ENCODE measurements at places on chromosomes 7 and 10.
A peak's percentile ranks its signal among the peaks of the same experiment; 100 is the strongest.

DNA sequence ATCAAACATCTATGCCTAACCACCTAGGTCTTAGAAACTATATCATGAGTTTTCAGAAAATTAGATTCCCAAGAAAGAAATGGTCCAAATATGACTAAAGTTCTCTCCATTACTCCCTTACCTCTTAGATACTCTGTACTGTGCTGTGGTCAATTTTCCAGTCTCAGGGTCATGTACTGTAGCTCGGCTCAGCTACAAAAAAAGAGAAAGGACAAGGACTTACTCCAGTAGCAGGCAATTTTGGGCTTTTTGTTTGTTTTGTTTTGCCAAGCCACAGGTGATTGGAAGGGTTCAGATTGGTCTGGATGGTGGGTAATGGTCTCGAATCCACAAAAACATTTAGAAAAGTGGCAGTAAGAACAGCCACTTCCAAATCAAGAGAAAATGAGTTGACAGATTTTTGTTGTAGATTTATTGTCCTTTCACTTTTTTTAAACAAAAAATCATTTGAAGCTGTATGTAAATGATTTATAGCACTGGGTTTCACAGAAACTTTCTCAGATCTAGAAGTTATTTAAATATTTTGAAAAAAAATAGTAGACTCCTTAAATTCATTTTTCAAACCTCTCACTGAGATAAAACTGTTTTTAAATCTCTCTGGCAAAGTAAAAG is 52.8 kb downstream of the P4HA1 start:
- DNase-seq, result no peak

GRCh38 chr7:120794106-120794729 is 63.7 kb downstream of the TSPAN12 start:
- no peak for DNase-seq

GRCh38 chr7:98362517-98362916 is 38.4 kb downstream of the BAIAP2L1 start:
- DNase-seq, result no peak

DNA sequence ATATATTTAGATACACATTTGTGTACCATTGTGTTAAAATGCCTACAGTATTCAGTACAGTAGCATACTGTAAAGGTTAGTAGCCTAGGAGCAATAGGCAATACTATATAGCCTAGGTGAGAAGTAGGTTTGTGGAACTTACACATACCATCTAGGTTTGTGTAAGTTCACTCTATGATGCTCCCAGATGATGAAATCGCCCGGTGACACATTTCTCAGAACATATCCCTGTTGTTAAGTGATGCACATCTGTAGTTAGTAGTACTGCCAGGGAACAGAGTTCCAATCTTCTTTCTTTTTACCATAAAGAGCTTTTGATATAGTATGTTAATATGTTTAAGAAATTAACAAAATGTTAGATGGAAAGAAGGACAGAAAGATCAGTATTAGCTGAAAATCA is 138.2 kb downstream of the SNX13 start:
- peak; percentile 4 for DNase-seq

DNA sequence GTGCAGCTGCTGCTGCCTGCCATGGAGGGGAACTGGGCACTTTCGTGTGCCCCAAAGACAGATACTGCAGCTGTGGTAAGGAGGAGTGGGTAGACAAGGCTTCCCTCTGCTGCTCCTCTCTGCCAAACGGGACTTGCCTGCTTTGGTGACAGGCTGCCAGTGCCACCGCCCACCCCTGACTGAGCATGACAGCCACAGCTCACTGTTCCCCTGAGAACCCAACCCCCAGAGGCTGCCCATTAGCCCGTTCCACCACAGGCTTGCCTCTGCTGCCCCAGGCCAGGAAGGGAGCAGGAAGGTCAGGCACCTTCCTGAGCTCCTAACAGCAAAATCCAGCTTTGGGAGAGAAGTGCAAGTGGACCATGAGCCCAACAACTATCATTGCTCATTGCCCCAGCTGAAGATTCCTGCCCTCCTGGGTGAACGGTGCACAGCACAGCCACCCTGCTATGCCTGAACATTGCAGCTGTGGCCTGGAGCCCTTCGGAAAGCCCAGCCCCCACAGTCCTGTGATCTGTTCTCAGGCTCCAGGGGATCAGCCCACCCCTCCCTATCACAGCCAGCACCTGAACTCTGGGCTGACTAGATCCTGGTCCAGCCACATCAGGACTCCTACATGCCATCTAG is 58.7 kb upstream of the ANTXRL start:
- DNase-seq, result no peak

GRCh38 chr10:47300429-47300931 is 483 bp downstream of the GDF10 start:
- no peak for DNase-seq

- DNase-seq, result no peak
Observed at GRCh38 chr7:108669958-108670357, 100.3 kb downstream of the DNAJB9 start.

- peak; percentile 40 for DNase-seq
Observed at GRCh38 chr10:98414932-98415730, at the start of gene PYROXD2. TSS of gene PYROXD2 (minus strand) at chr10:98415182. CDS start at chr10:98415135, 47 bp downstream.

GRCh38 chr7:138000081-138000701 is 1.7 kb downstream of the CREB3L2 start:
- DNase-seq, result no peak

DNA sequence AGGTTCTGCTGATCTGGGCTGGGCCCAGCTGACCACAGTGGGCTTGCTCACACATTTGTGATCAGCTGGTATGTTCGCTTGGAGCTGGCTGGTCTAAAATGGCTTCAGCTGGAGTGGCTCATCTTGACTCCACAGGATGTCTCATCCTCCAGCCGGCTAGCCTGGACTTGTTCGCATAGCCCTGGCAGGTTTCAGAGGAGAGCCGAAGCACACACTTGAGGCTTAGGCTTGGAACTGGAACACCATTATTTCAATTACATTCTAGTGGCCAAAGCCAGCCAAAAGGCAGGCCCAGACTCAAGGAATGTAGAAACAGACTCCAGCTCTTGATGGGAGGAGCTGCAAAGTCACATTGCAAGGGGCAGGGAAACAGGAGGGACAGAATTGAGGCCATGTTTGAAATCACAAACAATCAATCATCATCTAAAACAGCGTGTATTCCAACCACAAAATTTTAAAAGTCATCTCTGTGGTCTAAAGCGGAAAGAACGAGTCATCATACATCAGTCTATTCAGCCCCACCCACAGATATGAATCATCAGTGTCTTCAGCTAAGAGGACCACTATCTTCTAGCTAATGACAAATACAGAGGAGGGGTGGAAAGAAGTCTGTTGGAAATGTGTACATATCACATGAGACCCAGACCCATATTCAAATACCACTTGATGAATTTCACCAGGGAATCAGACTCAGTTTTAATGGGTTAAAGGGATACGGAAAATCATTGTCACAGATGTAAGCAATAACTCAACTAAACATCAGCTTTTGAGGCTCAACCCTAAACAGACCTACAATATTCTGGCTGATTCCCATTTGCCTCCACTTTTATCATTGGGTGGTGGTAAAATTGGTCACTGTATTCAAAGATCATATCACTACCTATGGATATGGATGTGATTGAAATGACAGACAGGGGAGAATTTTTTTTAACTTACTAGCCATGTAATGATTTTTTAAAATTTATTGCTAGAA is 139.0 kb upstream of the MKLN1 start:
- DNase-seq, result peak; percentile 55

DNA sequence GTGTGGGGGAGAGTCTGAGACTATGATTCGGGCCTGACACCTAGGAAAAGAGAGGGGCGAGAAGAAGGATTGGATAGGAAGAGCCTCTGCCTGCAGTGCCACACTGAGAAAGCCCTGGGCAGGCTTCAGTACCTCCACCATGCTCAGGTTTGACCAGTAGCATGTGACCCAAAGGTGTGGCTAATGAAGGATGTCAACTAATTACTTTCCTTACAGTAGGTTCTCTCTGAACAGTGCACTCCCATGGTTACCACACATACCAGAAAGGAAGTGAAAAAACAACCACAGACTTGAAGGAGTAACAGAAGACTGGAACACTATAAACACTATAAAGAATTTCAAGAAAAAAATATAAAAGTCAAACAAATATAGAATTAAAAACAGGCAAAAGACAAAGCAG is 46.2 kb downstream of the SEM1 start:
- DNase-seq, result no peak

DNA sequence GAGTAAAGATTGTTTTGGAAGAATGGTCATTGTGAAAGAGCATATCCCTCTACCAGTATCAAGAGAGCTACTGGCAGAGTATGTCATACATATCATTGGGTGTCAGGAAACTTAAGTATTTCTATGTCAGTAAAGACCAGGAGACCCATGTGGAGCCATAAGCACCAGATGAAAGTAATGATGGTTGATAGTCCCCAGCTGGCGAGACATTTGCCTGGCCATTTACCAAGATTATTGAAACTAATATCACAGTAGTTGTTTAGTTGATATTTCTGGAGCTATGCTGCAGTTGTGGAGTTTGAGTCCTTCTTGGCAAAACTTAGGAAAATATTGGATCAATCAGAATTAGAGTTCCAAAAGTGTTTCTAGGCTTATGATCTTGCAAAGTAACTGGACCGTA is 114.8 kb downstream of the SNX10 start:
- DNase-seq, result no peak

DNA sequence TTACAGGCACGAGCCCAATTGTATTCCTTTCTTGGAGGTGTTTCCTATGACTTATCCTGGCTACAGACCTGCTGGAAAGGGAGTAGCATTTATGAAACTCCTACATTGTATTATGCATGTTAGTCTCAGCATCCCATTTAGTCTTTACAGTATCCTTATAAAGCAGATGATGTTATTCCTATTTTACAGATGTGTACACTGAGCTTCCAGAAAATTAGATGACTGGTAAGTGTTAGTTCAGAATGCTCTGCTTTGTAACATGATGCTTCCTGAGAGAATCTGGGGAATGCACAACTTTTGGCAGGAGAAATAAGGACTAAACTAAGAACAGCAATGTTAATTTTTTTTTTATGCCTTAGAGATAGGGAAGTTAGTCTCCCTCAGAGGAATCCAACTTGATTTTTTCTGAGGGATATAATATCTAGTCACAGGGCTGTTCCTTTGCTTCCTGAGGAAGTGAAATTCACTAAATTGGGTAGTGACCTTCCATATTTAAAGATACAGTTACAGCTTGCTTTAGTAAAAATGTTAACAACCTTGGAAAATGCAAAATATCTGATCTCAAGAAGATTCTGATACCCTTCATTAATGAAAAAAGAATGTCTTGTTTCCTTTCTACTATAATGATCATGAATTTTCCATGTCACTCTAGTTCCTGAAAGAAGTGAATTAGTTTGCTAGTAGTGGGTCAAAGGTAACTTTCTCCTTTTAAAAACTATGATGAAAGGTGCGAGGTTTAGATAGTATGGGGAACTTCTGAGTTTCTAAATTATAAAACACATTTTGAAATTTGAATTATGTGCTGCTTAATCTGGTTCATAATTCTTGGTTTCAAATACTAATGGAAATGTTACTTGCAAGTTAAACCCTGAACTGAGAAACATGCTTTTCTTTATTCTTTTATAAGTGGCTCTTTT is 194.0 kb upstream of the PRPS1L1 start:
- DNase-seq, result no peak

DNA sequence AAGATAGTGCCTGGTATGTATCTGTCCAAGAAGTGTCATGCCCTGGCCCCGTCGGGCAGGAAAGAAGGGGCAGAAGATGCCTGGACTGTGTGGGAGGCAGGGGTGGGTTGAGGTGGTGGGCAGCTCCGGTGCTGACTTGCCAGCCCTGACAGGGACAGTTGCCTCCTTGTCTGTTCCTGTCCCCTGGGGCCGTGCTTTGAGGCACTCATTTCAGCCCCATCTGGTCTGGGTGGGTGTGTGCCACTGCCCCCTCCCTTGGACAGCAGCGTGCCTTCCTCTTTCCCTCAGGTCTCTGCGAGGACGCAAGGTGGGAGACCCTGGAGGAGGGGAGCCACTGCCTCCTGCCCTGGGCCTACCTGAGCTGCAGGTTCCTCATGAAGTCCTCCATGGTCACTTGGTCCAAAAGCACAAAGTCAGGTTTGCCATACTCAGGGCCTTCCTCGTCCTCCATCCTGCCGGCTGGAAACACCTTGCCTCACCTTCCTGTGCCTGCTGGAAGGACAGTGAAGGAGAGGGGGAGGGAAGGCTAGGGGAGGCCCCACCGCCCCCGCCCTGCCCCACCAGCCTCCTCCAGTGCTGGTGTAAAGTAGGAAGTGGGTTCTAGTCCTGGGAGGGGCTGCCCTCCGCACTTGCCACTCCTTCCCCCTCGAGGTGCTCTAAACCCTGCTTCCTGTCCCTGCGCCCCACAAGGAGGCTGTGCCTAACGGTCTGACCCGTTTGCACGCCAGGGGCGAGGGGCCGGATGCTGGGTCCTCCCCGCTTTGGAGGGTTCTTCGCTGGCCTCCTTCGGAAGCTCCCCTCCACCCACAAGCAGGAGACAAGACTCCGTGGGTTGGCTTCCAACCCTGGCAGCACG is at the start of gene MYO1G:
MYO1G (minus strand) TSS at position 505 of the 856 bp plus-strand sequence; CDS start at position 451, 54 bp downstream.
- DNase-seq, result peak; percentile 93

GRCh38 chr7:131087756-131088658 is 239.7 kb upstream of the MKLN1 start:
- no peak for DNase-seq

DNA sequence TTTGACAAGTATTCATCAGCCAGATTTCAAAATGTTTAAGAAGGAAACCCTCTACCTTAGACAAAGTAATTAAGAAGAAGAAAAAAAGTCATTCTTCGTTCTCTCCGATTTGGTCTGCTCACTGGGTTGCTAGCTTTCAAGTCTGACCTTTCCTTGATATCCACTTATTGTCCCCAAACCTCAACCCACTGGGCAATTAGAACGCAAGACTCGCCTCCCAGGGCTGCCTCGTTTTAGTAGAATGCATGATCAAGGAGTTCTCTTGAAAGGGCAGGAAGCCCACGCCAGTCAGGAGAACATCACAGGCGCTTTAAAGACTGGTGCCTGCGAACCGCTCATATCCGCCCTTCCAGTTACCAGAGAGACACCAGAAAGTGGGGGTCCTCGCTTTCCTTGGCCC is 637.7 kb downstream of the PARD3 start:
- DNase-seq, result no peak

GRCh38 chr7:18224138-18224537 is 196.5 kb upstream of the PRPS1L1 start:
- no peak for DNase-seq

DNA sequence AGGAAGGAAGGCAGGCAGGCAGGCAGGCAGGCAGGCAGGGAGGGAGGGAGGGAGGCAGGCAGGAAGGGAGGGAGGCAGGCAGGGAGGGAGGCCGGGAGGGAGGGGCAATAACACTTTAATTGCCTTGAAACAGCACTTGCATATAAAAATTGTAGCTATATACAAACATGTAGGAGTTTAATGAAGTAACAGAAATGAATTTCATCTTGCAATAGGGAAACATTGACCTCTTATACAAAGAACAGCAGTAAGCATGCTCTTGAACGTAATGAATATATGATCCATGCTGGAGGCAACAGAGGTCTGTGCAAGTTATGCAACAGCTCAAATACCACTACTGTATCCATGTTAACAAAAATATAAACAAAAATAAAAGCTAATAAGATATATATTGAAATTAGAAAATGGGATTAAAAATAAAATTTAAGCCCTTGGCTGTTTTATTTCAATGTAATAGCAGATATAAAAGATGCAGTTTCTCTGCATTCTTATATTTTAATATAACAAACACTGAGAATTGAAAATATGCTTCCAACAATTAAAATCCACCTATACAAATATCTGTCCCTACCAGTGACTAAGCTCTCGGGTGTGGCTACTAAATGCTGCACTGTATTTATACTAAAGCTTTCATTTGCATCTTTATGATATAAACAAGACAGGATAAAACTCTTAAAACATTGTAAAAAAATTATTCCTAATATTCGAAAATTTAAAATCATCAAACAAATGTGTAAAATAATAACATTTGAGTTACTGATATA is 50.3 kb downstream of the CACNA2D1 start:
- no peak for DNase-seq

- no peak for DNase-seq
Observed at GRCh38 chr7:2205036-2205780, 27.5 kb downstream of the MAD1L1 start.

Data from stimulated activated CD4-positive, alpha-beta T cell treated with anti-CD3 and anti-CD28 coated beads, Interleukin-1b, Interleukin-23, amount 100 ng/mL, for 48 hours (primary cell).